ENCODE measurements at places on chromosomes 7 and 10.

DNA sequence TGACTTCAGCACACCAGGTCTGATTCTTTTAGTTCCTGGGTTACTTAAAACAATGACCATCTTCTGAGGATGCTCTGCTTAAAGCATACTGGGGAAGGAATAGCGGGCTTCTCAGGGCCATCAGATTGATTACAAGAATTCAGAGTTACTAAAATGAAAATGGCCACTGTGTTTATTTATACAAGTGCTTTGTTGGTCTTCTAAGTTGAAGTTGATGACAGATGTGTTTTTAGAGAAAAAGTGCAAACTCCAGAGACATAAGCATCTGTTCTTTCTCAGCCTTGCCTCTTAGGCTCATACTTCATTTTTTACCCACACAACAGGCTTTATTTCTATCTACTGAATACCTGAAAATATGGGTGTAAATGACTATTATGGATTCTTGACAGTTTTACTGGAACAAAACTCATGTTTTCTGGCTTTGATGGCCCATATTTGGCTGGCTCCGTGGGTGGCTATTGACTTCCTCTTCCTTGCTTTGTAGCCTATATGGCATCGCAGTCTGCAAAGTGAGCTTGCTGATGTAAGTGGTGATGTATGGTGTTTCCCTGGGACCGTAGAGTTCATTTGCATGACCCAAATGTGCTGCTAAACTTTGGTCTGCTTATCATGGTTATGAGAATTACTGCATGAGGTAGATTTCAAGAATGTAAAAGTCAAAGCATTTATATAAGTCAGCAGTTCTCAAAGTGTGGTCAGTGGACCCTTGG, 121.3 kb downstream of the BMPER start:
- DNase-seq: no peak

GRCh38 chr7:29209745-29210144, 15.2 kb downstream of the CHN2 start:
- DNase-seq: no peak

DNA sequence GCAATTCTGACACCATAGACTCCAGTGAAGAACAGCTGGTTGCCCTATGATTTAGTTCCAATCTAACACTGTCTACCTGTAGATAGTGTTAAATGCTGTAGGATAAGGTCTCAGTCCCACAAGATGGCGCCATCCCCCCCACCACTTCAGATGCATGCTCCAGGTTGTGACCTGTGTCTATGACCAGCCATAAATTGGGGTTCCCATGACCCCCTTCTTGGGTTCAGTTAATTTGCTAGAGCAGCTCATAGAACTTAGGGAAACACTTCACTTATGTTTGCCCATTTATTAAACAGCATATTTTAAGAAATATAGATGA, 13.1 kb downstream of the CCSER2 start:
- no peak for DNase-seq

DNA sequence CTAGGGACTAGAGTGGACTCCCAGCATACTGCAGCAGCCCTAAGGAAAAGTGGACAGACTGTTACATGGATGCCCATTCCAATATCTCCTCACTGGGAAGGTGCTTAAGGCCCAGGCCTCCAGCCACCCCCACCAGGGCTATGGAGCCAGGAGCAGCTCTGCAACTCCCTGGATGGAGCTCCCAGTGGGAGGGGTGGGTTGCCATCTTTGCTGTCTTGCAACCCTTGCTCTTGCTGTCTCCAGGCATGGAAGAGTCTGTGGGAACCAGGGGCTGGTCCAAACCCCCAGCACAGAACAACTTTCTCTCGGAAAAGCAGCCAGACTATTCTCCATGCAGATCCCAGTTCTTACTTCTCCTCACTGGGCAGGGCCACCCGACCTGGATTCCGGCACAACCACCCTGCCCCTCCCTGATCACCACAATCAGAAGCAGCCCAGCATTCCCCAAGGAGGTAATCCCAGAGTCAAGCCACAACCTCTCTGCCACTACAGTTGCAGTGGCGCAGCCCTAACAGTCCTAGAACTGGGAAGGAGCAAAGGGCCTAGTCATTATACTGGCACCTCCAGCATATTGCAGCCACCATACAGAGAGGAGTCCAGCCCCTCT, 41.8 kb upstream of the ZNF488 start:
- no peak for DNase-seq

- DNase-seq: no peak
Observed at GRCh38 chr7:78215199-78215598, 416.6 kb downstream of the PHTF2 start.

DNA sequence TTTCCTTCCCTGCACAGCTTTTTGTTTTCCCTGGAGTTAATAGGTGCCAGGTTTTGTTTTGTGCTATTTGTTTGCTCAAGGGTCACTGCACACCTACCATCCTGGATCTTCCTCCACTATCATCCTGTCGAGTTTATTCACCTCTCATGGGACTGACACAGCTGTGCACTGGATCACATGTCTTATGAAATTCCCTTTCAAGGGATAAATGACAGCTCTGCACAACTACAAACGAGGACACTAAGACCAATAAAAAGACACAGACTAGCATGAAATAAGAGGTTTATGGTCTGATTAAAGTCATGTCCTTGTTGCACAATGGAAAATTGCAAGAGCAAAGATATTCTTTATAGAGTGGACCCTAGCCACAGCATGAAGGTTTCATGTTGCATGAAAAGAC, 76.7 kb upstream of the SFMBT2 start:
- DNase-seq: no peak

DNA sequence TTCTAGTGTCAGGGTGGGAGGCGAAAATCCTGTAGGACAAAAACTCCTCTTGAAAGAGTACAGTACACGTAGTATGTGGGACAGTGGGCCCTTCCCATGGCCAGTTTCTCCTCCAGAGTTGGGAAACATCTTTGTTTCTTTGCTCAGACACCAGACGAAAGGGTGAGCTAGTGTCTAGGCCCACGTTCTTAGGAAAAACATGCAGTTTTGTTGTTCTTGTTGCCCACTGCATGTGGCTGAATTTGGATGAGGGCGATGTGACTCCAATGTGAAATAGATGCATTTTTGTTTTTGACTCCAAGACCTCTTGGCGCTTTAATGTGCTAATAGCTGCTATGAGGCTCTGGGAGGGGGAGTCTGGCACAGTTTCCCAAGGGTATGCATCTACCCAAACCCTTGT, 100.8 kb downstream of the ATXN7L1 start:
- no peak for DNase-seq

DNA sequence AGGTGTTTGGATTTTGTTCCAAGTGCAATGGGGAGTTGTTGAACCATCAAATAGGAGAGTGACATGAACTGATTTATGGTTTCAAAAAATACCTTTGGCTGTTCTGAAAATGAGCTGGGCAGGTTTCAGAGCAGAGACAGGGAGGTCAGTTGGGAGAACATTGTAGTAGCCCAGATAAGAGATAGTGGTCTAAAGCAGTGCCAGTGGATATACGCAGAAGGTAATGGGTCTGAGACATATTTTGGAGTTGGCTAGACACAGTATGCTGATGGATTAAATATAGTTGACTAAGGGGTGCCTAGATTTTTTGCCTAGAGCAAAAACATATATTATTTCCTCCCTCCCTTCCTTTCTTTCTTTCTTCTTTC, 21.3 kb upstream of the CDK14 start:
- DNase-seq: no peak

GRCh38 chr7:155590215-155591018, 44.1 kb upstream of the CNPY1 start:
- peak; percentile 93 for DNase-seq

DNA sequence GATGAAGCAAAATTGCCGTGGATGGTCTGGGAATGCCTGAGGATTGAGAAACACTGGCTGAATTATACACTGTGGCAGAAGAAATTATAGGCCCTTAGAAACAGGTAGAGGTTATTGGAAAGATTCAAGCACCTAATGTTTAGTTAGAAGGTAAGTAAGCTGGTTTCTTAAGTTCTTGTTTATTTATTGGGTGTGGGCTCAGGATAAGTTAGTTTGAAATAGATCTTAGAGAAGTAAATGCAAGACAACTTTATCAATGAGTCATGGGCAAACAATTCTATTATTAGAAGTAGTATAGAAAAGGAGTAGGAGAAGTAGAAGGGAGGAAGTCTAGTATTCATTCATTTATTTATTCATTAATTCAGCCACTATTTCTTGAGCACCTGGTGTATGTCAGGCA, 96.5 kb downstream of the KAT6B start:
- no peak for DNase-seq

DNA sequence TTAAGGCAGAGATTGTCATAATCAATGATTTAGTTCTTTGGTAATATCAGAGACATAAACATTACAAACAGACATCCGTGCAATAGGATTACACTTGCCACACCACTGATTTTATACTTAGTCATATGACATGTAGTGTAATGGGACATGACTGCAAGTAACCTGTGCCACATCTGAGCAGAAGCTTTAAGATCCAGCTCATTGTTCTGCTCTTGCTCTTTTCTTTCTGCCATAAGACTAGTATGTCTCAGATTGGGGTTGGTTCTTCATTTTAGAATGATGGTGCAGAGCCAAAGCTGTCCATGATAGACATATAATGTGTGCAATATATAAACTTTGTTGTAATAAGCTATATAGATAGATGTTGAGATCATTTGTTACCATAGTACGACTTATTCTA, 119.7 kb upstream of the SEMA3A start:
- DNase-seq: no peak

- DNase-seq: no peak
Observed at GRCh38 chr7:35722054-35722849, 27.3 kb upstream of the HERPUD2 start.

DNA sequence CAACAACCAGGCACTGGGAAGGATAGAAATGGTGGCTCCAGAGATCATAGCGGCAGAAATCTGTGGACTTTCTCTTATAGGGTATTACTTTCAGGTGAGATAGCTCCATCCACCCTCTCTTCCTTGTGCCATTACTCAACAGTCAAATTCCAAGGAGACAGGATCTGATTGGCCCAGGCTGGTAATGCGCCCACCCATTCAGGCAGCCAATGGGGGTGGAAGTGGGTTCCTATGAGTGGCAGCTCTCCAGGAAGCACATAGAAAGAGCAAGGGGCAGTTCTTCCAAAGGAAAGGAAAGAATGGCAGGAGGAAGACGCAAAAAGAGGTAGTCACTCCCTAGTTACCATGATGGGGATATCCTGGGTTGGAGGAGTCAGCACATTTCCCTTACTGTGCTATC, 94.4 kb downstream of the STRA8 start:
- no peak for DNase-seq

DNA sequence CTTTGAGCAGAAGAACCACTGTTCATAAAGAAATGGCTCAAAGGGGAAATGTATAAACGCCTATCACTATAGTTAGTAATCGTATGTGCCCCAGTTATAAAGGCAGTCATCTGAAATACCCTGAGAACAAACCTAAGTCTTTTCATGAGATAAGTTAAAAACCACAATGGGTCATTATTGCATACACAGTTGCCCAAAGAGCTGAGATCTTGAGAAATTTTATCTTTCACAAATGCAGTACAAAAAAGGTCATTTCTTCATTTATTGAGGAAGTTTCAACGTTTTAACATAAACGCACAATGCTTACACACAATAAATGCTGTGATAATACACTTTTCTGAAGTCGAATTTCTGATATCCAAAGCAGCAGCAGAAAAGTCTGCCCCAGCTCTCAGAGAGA, 114.4 kb downstream of the MICU1 start:
- DNase-seq: no peak

DNA sequence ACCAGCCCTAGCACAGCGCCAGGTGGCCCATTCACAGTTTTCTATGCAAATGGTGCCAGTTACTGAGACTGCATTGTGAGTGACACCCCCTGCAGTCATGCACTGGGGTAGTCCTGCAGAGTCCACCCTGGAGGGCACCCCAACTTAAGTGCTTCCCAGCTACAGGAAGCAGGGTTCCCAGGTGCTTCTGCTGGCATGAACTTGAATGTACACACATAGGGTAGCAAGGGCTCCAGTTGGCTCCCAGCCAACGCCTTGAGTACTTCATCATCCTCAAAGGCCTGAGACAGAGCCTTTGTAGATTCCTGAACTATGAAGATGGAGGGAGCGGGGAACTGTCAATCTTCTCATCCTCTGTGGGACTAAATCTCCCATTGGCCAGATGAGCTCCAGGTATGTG, 11.5 kb upstream of the NPFFR1 start:
- DNase-seq: no peak

GRCh38 chr10:69259547-69260243, 18.6 kb upstream of the HK1 start:
- DNase-seq: no peak

DNA sequence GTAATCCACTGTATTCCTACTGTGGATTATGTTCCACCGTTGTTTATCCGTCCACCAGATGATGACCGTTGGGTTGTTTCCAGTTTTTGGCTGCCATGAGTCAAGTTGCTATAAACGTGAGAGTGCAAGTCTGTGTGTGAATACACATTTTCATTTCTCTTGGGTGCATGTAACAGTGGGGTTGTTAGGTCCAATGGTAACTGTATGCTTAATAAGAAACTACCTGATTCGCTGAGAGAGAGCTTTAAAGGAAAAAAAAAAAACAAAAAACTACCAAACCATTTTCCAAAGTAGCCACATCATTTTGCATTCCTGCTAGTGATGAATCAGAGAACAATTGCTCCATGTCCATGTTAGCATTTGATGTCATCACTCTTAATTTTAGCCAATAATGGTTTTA, 15.9 kb downstream of the UBN2 start:
- DNase-seq: no peak

GRCh38 chr7:116315803-116316202, 105.5 kb downstream of the TES start:
- no peak for DNase-seq

DNA sequence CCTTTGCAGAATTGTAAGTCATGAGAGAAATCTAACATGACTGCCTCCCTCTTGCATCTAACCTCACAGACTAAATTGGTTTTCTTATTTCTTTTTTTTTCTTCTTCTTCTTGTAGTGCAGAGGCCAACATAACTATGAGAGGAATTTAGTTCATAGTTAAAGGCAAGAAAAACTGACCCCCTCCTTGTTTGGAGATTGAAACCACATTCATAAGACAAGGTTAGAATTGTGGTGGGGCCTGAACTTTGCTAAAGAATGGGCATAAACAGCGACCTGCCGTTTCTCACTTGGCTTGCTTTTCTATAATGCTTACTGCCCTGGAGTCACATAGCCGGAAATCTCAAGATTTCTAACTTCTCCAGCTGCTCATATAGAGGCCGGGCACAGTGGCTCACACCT, 2.4 kb upstream of the POLM start:
- no peak for DNase-seq

GRCh38 chr7:132458729-132459128, 117.5 kb downstream of the PLXNA4 start:
- no peak for DNase-seq

DNA sequence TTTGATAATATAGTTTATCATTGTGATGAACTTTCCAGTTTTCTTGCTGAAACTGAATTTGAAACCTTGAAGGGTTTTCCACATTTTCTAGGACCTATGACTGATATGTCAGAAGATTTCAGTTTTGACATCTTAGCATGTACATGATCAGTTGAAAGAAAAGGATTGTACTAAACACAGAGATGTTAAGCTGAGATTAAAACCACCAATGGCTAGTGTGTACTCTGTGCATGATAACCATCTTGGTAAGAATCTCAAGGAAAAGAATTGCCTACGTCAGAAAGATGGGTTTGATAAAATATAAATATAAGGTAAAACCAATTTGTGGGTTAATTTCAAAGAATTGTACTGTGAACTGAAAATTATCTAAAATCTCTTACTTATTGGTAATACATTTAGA, 776.4 kb downstream of the GATA3 start:
- no peak for DNase-seq

All from NCI-H526 treated with DMSO at 0.1 percent for 48 hours (cell line).